ENCODE measurements at places on chromosomes 13 and 19.
A peak's percentile ranks its signal among the peaks of the same experiment; 100 is the strongest.

GRCh38 chr19:19662344-19662743, 1.1 kb downstream of the ATP13A1 start:
- no peak for DNase-seq

DNA sequence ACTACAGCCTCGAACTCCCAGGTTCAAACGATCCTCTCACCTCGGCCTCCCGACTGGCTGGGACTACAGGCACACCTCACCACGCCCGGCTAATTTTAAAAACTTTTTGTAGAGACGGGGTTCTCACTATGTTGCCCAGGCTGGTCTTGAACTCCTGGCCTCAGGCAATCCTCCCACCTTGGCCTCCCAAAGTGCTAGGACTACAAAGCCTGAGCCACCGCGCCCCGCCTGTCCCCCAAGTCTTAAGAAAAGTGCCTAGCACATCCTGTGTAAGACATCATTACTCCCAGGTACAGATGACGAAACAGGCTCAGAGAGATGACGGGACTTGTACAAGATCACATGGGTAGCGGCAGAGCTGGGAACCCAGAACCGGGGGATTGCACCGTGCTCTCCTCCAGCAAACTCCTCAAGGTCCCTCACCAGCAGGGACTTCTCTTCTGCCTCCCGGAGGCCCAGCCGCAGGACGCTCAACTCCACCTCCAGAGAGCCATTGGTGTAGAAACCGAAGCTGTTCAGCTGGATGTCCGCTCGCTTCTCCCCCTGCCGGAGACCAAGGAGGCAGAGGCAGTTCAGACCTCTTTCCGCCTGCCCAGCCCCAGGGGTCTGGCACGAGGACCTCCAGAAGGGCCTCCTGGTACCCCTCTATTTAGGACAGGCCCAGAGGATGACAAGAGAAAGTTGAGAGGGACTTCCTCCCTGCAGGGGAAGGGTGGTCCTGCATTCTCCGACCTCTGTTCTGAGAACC, 1.0 kb downstream of the GPR108 start:
- peak; percentile 49 for DNase-seq

- no peak for DNase-seq
Measured at GRCh38 chr19:7006135-7006704, 15.0 kb downstream of the MBD3L2B start.

GRCh38 chr19:58059671-58060078, 593 bp downstream of the ZNF135 start:
- no peak for DNase-seq

DNA sequence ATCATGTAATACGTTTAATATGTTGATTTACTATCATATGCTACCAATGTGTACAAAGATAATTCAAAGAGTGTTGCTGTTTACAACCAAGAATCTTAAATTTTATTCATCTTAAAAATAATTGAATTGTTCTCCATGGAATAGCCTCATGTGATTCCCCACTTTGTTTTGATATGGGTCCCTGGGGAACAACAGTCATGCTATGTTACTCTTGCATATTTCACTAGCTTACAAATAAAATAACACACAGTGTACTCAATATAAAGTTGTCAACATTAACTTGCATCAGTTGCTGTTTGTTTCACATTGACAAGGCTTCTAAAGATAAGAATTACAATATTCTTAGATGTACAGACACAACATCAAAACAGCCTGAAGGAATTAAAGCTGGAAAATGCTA, 2.3 kb downstream of the ENOX1 start:
- DNase-seq = no peak

- DNase-seq = no peak
Measured at GRCh38 chr13:97411984-97412383, 22.0 kb upstream of the RAP2A start.

DNA sequence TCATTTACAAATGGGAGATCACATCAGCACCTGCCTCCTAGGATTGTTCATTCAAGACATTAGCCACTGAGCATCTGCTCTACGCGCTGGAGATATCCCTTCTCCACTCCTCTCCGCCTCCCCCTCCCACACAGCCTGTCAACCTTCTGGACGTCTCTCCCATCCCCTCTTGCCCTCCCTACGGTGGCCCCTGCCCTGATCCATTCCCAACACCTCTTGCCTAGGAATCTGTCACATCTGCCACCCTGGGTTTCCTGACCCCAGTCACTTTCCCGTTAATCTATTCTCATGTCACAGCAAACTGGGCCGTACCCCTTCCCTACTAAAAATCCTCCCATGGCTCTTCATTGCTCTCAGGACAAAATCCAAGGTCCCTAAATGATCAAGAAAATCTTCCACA, 10.3 kb downstream of the DYRK1B start:
- DNase-seq = no peak

DNA sequence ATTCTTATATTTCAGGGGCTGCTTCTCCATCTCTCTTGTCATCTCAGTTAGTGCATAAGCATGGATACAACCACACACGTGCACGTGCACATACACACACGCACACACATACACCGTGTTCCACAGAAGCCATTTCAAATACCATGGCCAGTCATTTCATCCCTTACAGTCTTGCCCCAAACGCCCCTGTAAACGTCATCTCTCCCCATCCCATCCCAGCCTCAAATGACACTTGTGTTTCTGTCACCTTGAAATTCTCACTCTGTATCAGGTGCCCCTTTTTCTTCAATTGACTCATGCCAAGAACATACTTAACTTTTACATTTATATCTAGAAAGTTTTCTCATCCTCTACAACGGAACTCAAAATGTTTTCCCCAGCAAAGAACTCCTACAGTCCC, 220.5 kb downstream of the IRS2 start:
- no peak for DNase-seq

- DNase-seq = no peak
Measured at GRCh38 chr19:18645035-18645511, 8.2 kb downstream of the KLHL26 start.

GRCh38 chr13:55418095-55418494, 1722.6 kb upstream of the PRR20A start:
- no peak for DNase-seq

DNA sequence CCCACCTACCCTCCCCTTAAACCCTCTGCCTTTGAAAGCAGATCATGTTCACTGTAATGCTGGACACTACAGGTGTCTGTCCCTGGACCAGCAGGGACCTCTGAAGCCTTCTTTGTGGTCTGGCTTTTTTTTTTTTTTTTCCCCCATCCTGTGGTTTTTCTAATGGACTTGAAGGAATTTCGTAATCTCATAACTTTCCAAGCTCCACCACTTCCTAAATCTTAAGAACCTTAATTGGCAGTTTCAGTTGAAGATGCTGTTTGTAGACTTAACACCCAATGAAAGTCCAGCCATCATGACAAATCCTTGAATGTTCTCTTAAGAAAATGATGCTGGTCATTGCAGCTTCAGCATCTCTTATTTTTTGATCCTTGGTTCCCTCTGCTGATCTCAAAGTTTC, 45.0 kb upstream of the LRCH1 start:
- no peak for DNase-seq

GRCh38 chr13:24038405-24038804, 122.1 kb upstream of the SPATA13 start:
- no peak for DNase-seq

GRCh38 chr19:36527873-36528193, 238 bp downstream of the ZNF260 start:
- DNase-seq = no peak

DNA sequence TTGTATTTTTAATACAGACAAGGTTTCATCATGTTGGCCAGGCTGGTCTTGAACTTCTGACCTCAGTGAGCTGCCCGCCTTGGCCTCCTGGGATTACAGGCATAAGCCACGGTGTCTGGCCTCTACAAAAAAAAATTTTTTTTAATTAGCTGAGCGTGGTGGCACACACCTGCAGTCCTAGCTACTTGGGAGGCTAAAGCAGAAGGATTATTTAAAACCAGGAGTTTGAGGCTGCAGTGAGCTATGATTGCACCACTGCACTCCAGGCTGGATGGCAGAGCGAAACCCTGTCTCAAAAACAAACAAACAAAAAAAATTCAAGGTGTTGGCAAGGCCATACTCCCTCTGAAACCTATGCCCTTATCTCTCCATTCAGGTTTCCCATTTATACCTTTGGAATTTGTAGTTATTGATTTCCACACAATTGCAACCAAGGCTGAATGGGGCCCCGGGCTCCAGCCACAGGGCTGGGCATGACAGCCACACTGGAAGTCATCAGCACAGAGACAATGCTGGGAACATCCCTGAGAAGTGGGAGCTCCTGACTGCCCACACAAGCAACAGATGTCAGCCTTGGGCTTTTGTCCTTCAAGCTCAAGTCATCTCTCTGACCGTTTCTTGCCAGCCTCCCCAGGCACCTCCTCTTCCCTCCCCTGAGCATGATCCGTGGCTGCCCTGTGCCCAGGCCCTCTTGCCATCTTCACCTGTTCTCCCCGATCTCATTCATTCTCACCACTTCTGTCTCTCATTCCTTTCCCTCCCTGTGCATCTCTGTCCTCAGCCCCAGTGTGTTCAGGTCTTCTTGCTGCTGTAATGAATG, 27.2 kb upstream of the CALM3 start:
- no peak for DNase-seq

GRCh38 chr19:709965-710571, 1.3 kb downstream of the PALM start:
- DNase-seq = no peak

GRCh38 chr13:33186861-33187291, 98.7 kb downstream of the STARD13 start:
- no peak for DNase-seq

DNA sequence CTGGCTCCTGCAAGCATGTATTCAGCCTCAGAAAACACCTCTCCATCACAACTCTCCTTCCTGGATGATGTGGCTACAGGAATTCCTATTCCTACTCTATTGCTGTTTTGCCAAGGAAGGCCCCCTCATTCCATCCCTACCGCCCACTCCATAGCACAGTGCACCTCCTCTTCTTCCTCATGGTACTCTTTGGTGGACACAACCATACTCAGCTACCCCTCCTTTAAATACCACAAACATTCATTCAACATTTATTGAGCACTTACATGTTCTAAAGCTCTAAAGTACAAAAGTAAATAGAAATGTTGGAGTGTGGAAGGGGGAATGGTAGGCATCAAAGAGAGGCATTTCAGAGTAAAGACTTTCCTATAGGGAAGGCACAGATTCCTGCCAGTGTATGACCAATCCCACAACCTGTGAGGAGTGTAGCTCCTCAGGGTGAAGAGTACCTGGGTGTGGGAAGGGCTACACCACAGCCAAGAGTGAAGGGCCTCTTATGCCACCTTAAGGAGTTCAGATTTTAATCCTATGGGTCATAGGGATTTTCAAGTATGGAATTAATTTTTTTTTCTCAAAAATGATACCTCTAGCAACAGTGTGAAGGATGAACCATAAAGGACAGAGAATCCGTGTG, 42.5 kb downstream of the STARD13 start:
- DNase-seq = no peak

GRCh38 chr19:19602713-19603324, 15.7 kb downstream of the PBX4 start:
- DNase-seq = no peak

DNA sequence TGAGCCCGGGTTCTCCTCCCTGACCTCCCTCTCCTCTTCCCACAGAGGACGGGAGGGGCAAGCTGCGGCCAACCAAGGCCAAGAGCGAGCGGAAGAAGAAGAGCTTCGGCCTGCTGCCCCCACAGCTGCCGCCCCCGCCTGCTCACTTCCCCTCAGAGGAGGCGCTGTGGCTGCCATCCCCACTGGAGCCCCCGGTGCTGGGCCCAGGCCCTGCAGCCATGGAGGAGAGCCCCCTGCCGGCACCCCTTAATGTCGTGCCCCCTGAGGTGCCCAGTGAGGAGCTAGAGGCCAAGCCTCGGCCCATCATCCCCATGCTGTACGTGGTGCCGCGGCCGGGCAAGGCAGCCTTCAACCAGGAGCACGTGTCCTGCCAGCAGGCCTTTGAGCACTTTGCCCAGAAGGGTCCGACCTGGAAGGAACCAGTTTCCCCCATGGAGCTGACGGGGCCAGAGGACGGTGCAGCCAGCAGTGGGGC, 162.2 kb downstream of the KDM4B start:
- DNase-seq = no peak

DNA sequence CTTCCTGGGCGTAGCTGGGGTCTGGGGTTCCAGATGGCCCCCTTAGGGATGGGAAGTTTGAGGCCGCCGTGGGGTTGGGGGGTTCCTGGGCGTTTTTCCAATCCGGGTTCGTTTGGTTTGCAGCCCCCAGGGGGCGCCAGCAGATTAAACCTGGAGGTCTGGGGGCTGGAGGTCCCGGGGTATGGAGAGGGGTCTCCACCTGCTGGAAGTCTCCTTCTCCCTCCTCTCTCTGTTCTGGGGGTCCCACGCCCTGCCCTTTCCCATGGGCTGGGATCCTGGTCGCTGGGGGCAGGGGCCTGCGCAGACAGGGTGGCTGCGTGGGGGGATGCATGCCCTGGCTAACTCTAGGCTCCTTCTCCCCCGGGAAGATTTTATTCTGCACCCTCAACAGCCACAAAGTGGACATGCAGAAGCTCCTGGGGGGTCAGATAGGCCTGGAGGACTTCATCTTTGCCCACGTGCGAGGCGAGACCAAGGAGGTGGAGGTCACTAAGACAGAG, 899 bp downstream of the GIPC3 start:
- peak; percentile 35 for DNase-seq

- DNase-seq = no peak
Measured at GRCh38 chr13:101486708-101487437, 34.4 kb downstream of the ITGBL1 start.

DNA sequence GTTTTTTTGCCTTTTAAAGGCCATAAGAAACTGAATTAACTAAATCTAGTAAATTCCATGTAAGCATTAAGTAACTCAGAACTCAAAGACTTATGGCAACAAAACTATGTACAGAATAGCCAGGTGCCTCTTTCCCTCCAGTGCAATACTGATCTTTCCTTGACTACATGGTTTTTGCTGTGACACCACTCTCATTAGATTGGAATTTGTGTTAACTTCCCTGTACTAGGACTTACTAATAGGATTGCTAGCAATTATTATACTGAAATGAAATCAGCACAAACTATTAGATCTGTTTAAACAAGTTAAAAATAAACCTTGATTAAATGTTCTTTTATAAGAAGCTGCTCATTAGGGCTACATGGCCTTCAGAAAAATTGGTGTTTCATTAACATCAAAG, 96.3 kb downstream of the DACH1 start:
- DNase-seq = no peak

Data from activated CD4-positive, alpha-beta T cell treated with anti-CD3 and anti-CD28 coated beads, Interleukin-2, amount 50 U/mL, for 4 hours (primary cell).